ENCODE measurements at places on chromosomes 6 and 20.

DNA sequence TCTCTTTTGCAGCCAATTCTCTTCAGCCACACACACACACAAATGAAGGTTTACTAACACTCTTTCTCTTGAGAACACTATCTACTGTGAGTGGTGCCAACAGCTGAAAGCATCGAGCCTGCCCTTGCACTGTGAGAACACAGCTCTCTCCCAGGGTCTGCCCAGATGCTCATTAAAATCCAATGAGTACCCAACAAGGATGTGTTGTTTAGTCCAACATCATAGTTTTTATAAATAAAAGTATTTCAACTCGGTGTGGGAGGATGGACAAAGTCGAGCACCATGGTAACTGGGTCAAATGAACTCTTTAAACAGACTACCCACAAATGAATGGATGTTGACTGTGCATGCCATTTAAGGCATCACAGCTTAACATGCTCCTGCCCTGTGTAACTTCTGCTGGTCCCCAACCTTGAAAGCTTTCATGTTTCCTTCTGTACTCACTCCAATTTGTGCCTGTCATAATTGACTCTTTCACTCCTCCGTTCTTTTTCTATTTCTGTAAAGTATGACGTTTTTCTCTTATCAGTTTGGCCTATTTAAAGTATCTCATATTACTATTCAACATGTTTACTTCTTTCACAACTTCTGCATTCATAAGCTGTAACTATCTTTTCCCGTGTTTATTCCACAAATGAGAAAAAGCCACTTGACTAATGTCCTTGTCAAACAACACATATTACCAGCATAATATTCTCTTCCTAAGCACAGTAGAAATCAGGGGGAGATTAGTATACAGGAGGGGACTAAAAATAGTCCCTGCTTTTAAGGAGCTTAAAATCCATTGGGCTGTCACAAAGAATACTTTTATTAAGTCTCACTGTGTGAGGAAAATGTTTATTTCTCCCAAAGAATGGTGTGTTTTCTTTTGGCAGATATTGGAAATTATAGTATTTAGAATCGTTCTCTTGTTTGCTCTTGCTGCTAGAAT lies 215.4 kb downstream of the RFPL4B start:
- DNase-seq: peak; percentile 80

GRCh38 chr6:117449549-117450439 lies 24.1 kb upstream of the ROS1 start:
- peak; percentile 5 for DNase-seq

DNA sequence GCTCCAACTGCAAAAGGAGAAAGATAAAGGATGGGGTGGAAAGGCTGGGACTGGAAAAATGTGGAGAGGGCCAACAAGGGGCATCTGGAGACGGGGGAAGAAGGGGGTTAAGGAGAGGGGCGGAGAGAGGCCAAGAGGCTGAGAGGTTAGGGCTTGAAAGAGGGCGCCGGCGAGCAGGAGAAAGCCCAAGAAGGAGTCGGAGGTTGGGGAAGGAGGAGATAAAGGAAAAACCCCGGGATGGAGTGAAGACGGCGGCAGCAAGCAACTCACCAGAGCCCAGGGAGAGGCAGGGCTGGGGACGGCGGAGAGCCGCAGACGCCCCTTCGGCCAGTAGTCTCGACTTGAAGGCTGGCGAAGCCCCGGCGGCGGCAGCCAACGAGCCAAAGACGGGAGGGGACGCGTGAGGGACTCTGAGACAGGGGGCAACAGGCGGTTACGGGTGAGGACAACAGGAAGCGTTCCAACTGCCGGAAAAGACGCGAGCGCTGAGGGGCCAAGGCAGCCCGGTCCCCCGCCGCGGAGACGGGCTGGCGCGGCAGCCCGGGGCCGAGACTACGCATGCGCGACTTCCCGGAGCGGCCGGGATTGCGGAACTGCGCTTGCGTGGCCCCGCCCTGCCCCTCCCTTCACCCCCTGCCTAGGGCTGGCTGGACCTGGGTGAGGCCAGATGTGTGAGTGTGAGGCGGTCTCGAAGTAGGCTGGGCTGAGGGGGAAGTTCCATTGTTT lies at the start of gene STK38:
Gene STK38, minus strand, starts transcription at position 560 of the 726 bp plus-strand sequence. CDS start 7,277 bp downstream, outside the sequence.
- peak; percentile 77 for DNase-seq

DNA sequence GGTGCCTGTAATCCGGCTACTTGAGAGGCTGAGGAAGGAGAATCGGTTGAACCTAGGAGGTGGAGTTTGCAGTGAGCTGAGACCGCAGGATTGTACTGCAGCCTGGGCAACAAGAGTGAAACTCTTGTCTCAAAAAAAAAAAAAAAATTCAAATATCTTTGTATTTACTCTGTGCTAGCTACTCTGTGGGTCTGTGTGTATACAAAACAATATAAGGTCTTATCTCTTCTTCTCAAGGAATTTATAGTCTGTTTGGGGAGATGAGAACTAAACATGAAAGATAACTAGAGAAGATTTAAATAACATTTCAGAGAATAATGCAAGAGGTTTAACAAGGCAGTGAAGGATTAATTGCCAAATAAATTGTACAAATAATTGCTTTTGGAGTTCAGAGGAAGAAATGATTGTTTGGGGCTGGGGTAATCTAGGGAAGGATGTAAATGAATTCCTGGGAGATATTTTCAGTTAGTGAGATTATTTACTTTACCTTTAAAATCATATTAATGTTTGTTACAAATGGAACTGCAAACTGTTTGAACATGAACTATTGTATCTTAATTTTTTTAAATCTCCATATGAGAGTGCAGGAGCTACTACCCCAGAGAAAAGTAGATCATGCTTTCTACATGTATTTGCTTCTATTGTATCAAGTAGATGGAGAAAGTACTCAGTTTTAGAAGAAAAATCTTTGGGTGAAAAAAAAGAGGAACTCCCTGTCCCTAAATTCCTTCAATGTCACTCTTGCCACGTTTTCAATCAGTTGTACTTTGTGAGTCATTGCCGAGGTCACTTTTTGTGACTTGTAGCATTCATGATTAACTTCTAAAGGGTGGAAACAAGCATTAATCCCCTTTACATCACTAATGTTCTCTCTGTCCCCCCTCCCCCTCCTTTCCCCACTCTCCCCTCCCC lies 39.0 kb downstream of the NCOA3 start:
- no peak for DNase-seq

DNA sequence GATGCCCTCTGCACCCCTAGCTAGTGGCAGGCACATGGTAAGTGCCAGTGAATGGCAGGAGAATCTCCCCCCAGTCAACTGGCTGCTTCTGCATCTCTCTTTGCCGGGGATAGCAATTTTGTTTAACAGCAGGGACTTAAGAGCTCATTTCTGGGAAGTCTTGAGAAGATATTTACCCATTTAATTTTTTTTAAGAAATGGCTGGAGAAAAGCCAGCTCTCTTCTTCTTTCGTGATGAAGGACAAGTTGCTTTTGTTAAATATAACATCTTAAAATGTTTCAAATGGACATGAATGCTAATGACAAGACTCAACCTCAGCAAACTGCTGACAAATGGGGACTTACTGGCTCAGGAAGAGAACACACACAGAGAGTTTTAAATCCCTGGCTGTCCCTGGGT lies 55.0 kb upstream of the IYD start:
- no peak for DNase-seq

Measured in hypothalamus (tissue), 51 donors.